ENCODE measurements at places on chromosomes 12 and 14.

- DNase-seq = no peak
Observed at GRCh38 chr14:29558516-29558915, 369.1 kb downstream of the PRKD1 start.

DNA sequence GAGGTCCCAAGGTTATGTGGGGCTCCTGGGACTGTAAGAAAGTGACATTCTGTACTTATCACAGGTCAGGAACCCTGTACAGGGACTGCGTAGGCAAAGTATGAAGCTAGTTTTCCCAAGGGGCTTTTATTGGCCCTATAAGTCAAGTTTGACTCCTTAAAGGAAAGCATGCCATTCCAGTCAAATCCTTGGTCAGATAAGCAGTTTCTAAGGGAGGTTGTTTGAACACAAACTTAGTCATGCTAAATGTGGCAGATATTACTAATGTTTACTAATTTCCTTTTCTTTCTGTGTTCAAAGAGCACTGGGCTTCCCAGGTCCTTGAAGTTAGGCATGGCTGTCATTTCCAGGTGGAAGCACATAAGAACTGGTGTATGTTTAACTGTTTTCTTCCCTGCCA is 472.4 kb downstream of the ATP23 start:
- no peak for DNase-seq

DNA sequence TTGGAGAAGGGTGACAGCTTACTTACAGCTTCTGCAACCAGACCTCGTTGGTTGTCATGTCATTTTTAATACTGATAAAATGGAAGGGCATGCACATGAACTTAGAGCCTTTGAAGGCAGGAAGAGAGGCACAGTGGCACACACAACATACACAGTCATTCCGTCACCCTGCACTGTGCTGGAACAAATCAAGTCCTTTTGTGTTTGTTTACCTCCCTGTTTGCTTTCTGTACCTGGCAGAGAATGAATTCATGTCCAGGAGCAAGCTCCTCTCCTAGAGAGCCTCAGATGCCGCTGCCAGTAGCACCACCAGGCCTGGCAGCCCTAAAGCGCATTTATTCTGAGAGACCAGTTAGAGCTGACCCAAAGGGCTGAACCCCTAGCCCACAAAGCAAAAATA is 460.3 kb downstream of the EGLN3 start:
- no peak for DNase-seq

GRCh38 chr12:45803111-45803510 is 73.6 kb downstream of the ARID2 start:
- no peak for DNase-seq

GRCh38 chr12:118543651-118544050 is 167.3 kb downstream of the SUDS3 start:
- DNase-seq = no peak

- no peak for DNase-seq
Observed at GRCh38 chr14:49888293-49888692, 4.6 kb upstream of the ARF6 start.
